Hypothalamus (tissue), 51 donors: ENCODE measurements at places on chromosomes 4 and X.

DNA sequence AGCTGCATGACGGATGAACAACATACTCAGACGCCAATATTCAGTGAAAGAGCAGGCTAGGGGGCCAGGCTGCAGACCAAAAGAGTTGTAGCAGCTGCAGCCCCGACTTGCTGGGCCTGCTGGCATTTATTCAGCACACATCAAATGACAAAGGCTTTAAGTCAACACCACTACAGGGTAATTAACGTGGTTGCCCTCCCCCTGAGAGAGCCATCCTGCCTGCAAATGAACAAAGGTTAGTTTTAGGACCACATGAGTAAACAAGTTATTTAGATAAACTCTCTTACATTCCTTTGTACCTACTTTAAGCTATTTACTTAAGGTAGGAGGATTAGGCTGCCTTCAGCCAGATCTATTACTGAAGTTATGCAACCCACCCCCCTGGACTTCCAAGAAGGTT lies 1329.1 kb downstream of the PCDH18 start:
- DNase-seq = no peak

DNA sequence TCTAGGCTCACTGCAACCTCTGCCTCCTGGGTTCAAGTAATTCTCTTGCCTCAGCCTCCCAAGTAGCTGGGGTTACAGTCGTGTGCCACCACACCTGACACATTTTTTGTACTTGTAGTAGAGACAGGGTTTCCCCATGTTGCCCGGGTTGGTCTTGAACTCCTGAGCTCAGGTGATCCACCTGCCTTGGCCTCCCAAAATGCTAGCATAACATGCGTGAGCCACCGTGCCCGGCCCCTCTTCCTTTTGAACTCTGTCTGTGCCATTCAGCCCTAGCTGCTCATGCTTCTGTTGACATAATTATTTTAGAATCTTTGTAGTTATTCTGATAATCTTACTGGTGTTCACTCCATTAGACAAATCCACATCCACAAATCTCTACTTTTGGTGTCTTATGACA lies 1231.3 kb upstream of the ADGRL3 start:
- DNase-seq = no peak

DNA sequence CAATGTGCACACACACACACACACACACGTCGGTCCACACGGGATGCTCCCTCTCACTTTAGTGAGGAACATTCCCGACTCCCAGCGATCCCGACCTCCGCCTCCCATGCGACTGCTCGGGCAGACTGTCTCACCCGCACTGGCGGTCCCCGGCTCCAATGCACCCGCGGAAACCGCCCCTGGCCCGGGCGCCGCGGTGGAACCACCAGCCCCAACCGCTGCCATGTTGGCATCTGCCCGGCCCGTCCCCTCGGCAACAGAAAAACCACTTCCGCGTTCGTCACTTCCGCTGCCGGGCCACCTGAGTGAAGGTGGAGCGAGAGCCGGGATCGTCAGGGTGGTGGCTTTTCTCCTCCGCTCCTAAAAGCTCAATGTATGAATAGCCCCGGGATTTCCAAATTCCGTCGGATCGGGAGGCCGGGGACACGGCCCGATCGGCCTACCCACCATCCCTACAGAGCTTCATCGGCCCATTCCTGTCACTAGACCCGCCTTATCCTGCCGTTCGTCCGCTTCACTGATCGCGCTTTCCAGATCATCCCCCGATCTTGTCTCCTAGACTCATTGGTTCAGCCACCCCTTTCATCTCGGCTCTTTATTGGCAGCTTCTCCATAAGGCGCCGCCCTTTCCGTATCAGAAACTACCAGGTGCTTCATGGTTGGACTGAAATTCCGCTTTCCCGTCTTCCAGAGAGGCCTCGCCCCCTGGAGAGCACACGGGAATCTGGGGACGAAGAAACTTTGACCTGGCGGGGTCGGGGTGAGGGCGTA lies at the start of gene SLC35A2:
TSS of gene SLC35A2 (minus strand) at position 235 of the 771 bp plus-strand sequence. CDS start at position 225, 10 bp downstream.
- DNase-seq = peak; percentile 69

DNA sequence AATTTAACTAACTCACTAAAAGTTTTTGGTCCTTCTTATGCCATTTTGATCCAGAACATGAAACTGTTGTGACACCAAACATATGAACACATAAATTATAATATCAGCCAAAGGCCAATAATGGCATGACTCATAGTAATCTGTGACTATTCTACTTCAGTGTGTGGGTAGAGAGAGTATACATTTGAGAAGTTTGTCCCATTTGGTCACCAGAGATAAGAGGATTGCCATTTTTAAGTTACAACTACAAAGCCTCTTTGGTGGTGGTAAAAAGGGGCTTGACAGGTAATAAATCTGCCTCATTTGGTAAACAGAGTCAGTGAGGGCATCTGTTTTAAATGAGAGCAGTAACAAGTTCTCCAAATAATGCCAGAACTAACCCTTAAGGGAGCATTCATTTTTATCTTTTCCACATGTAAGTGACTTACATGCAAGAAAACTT lies 117.9 kb downstream of the TBC1D19 start:
- DNase-seq = no peak

DNA sequence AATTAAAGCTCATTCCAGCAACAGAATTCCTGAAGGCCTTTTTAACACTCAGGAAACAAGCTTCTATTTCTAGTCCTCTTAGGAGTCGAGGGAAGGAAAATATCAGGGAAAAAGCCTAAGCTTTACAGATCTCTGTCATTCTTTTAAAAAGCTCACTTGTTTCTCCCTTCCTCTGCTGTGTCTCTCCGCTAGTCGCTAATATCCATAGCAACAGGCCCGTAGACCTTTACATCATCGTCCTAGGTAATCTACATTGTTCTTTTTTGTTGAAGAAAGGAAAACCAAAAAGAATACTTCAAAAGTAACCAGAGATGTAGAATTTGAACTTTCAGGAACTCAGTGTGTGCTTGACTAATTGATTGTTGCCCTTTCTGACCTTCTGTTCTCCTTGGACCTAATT lies 45.9 kb upstream of the MTMR1 start:
- no peak for DNase-seq

DNA sequence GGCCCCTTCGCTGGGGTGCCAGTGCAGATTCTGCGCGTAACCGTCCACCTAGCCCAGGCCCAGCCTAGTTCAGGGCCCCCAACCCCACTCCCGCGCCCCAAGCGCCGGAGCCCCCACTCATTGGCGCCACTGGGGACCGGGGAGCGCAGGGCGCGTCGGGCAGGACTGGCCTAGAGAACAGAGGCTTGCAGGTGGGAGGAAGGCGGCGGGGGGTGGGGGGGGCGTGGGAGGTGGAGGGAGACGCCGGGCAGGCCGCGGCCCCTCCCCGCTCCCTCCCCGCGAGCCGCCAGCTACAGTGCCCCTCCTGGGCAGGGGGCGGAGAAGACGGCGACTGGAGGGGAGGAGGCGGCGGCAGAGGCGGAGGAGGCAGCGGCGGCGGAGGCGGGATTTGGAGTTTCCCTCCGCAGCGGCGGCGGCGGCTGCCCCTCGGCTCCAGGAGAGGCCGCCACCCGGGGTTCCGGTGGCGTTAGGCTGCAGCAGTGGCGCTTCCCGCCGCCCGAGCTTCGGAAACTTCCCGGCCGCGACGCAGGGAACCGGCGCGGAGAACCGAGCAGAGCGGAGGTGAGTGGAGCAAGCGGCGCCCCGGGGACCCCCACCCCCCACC lies 4.8 kb upstream of the DUSP9 start:
- no peak for DNase-seq

DNA sequence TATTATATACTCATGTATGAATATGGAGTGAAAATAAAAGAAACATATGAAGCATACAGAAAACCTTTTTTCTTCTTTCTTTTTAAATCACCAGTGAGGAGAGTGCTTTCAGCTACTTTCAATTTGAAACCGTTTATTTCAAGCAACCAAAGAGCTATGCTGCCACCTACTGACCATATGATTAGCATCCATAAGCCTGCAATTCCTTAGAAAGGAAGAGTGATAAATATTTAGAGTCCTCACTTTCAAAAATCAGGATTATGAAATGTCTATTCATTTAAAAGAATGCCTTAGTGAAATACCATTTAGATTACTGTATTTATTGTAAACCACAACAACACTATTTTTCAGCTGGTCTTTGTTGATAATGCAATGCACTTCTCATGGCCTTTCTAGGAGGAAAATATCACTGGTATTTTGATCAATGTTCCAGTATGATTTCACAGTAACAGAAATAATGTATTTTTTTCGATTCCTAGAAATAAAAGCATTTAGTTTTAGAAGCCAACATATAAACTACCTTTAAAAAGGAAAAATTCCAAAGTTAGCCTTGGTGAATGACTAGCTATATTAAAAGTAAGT lies 667.6 kb downstream of the PCDH18 start:
- DNase-seq = no peak

- no peak for DNase-seq
These were observed 4.5 kb upstream of the FGF16 start for GRCh38 chrX:77442728-77443127.

GRCh38 chr4:110988722-110989121 lies 365.8 kb upstream of the PITX2 start:
- no peak for DNase-seq

DNA sequence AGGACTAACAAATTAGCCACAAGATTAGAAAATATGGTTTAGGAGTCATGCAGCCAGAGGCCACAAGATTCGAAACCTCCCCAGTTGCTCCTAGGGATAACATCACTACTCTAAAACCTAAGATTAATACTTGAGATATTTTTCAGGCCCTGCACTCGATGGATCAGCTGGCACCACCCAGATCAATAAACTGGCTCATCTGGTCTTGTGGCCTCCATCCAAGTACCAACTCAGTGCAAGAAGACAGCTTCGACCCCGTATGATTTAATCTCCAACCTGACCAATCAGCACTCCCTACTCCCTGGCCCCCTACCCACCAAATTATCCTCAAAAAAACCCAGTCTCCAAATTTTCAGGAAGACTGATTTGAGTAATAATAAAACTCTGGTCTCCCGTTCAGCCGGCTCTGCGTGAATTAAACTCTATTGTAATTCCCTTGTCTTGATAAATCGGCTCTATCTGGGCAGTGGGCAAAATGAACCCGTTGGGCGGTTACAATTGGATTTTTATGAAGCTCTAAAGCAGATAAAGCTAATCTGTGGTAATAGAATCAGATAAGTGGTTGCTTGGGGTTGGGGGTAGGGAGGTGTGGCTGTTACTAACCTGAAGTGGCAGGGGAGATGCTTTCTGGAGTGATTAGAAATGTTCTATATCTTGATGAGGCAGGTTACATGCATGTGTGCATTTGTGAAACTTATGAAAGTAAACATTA lies 91.8 kb upstream of the ATXN3L start:
- DNase-seq = no peak

DNA sequence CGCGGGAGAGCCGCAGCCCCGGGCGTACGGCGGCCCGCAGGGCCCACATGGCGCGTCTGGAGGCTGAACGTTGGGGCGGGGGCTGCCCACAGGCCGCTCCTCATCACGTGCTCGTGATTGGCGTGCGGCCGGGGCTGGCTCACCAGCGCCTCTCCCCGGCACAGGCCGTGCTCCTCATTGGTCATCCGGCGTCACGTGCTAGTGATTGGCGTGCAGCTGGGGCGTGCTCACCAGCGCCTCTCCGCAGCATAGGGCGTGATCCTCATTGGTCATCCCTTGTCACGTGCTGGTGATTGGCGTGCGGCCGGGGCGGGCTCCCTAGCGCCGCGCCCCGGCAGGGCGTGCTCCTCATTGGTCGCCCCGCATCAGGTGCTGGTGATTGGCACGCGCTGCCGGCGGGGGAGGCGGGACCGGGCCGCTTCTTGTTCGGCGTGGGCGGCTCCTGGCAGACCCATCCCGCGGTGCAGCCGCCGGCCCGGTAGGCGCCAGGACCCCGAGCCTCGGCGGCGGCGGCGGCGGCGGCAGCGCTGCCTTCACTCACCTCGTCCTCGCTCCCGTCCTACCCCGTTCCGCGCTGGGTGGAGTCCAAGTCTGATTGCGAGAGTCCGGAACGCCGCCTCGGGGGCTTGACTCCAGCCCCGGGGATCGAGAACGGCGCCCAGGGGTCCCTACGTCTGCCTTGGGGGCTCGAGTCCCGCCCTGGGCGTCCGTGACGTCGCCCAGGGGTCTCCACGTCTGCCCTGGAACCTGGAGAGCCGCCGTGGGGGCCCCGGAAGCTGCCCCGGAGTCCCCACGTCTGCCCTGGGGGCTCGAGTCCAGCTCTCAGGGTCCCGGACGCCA lies at the start of gene GTPBP6:
TSS of gene GTPBP6 (minus strand) at position 58 of the 840 bp plus-strand sequence. CDS start at position 49, 9 bp downstream.
- no peak for DNase-seq

DNA sequence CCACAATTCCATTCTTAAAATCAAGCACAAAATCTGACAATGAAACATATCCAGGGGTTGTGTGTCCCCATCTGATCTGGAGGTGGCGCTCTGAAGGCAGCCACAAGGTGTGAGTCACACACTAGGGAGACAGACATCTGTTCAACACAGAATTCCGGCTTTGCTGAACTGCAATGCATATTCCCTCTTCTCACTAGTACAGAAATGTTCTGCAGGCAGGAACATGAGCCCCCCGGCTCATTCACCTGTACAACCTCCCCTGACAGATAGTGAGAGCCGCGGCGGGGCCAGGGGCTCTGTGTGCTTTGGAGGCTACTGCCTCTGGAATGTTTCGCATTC lies 41.9 kb downstream of the WDR1 start:
- no peak for DNase-seq

- DNase-seq = no peak
These were observed 62.7 kb downstream of the PRPS1 start for GRCh38 chrX:107691024-107691448.

GRCh38 chrX:37717708-37718107 lies 32.1 kb downstream of the XK start:
- DNase-seq = no peak

GRCh38 chr4:81589262-81589661 lies 117.6 kb upstream of the RASGEF1B start:
- no peak for DNase-seq

- DNase-seq = no peak
These were observed 51.8 kb downstream of the LRP2BP start for GRCh38 chr4:185343726-185344581.

DNA sequence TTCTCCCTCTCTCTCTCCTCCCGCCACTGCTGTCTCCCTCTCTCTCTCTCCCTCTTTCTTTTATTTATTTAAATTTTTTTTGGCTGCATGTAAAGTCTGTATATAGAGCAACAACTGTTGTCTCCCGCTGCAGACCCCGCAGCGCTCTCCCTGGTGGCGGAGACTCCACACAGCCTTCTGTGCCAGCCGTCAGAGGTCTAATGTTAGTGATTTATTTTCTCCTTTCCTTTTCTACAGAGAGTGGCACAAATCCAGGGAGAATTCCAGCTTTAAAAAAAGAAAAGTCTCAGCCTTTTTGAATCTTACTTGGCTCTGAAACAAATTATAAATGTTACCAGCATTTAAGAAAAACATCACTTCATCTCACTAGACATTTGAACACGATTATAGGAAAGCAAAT lies 106.2 kb downstream of the FAM9B start:
- DNase-seq = no peak

DNA sequence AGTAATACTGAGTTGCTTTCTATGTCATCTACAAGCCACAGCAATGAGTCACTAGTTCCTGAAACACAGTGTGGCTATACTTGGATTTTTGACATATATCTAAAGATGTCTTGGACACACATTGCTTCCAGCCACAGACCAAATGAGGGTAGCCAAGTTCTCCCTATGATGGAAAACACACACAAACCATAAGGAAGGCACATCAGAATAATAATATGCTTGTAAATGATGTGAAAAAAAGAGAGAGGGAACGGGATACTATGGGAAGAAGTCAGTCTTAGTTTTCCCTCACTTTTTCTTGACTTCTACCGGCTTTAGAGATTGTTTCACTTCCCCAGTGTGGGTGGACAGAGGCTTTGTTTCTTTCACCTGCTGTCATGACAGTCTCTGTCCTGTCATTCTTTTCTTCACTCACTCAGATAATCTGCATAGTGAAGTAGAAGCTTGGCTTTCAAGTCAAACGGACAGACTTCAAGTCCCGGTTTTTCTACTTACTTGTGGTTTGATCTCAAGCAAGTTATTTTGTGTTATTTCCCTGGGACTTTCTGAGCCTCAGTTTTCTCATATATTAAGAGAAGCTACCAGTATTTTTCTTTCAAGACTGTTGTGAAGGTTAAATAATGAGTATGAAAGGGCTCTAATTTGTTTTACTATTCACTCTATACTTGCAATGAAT lies 34.7 kb downstream of the P2RY10 start:
- DNase-seq = no peak
